ENCODE measurements at places on chromosomes 2 and 18. TPM values are rescaled to one million over a fixed set of nuclear protein-coding genes. Genes with fewer than 3 reads are reported as not detected.

GULP1 gene
- total RNA-seq: 35.5 TPM

MGAT4A gene
- 25.5 TPM for total RNA-seq

IL1RN gene
- not detected for total RNA-seq

OSR1 gene
- not detected for total RNA-seq

TFCP2L1 gene
- total RNA-seq: under 0.01 TPM

ROCK1 gene
- total RNA-seq: 37.3 TPM

GPR35 gene
- under 0.01 TPM for total RNA-seq

MREG gene
- 5.2 TPM for total RNA-seq

TDRD15 gene
- total RNA-seq: under 0.01 TPM

CBLN2 gene
- total RNA-seq: 0.09 TPM

CAMKMT gene
- total RNA-seq: 5.9 TPM

LAMA1 gene
- 0.75 TPM for total RNA-seq

RAPGEF4 gene
- total RNA-seq: 6.2 TPM

CCDC93 gene
- total RNA-seq: 22.8 TPM

SOX11 gene
- not detected for total RNA-seq

SETBP1 gene
- 0.38 TPM for total RNA-seq

CYP26B1 gene
- 1.3 TPM for total RNA-seq

CNTNAP5 gene
- total RNA-seq: 0.09 TPM

SLC23A3 gene
- total RNA-seq: 1.1 TPM

TSPYL6 gene
- total RNA-seq: not detected

TMEM163 gene
- total RNA-seq: 6.6 TPM

KCNF1 gene
- total RNA-seq: 0.09 TPM

C1GALT1C1L gene
- total RNA-seq: 0.09 TPM

IGFBP5 gene
- 52.9 TPM for total RNA-seq

SCN2A gene
- under 0.01 TPM for total RNA-seq
